ENCODE measurements at places on chromosomes 1 and 21.

- no peak for DNase-seq
Observed at GRCh38 chr1:86957221-86957620, 42.8 kb downstream of the HS2ST1 start.

DNA sequence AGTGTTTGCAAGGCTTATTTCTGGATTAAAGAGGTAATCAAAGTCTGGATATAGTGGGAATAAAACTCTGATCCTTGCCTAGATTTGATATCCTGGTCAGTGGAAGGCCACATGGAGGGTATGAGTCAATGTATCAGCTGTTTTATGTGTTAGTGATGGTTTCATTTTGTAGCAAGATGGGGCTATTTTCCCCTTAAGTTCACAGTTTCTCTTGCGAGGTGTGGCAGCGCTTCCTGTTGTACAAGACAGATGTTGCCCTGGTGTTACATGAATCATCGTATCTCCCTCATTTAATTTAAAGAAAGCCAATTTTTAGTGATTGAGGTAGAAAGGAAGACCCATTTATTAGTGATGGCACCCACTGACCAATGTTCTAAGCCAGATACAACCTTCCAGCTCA is 220.2 kb downstream of the DUSP10 start:
- no peak for DNase-seq

DNA sequence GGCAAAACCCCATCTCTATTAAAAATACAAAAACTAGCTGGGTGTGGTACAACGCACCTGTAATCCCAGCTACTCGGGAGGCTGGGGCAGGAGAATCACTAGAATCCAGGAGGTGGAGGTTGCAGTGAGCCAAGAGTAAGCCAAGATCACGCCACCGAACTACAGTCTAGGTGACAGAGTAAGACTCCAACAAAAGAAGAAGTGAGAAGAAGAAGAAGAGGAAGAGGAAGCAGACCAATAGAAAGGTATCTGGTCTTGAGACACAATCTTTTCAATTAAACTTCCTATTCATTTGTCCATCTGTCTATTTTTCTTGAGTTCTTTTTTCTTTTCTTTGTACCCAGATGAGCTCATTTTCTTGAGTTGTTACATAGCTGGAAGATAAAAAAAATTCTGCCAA is 55.7 kb upstream of the ACADM start:
- DNase-seq = no peak

GRCh38 chr1:232878086-232878485 is 72.3 kb upstream of the NTPCR start:
- DNase-seq = no peak

GRCh38 chr1:180151508-180151907 is 3.2 kb upstream of the QSOX1 start:
- no peak for DNase-seq

DNA sequence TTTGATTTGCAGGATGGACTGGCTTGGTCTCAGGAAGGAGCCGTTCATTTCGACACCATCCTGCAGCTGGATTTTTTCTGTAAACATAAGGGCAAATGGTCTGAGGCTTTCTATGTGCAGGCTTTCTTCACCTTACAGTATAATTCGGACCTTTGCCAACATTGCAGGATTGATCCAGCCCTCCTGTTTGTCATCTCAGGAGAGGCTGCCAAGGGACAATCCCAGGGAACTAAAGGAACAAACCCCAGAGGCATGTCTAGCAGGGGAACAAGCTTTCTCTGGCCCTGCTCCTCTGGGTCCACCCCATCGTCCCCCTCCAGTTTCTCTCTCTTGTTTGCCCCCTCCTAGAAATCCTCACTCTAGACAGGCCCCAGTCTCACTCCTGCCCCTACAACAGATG is 24.8 kb upstream of the GBP6 start:
- DNase-seq = no peak

DNA sequence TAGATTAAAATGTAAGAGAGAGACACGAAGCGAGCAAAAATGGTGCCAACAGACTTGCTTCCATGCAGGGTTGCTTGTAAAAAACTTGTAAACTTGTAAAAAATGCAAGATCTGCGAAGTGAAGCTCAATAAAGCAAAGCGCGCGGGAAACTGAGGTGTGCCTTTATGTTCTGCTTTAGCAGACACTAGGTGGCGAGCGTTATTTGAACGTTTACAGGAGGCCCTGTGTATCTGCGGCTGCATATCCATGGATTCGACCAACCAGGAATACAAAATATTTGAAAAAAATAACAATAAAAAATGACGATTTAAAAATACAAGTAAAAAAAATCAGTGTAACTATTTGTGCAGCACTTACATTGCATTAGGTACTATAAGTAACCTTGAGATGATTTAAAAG is 1.5 kb downstream of the UBE2G2 start:
- no peak for DNase-seq

DNA sequence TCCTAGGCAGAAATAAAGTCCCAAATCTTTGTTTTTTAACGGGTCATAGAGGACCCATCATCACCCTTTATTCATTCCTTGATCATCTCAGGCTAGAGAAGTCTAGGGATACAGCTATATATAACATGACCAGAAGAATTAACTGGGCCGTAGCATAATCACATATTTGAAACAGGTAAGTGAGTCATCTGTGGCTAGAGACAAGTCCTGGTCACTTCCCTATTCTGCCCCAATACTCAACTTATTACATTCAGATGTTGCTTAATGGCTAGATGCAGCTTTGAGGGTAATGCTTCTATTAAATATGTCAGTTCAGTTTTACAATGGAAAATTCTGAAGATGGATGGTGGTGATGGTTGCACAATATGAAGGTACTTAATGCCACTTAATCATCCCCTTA is 47.0 kb downstream of the EXO1 start:
- DNase-seq = no peak

- DNase-seq = no peak
Observed at GRCh38 chr1:212583643-212584042, 24.9 kb upstream of the ATF3 start.

GRCh38 chr1:244436336-244437085 is 15.2 kb downstream of the ADSS2 start:
- no peak for DNase-seq

- no peak for DNase-seq
Observed at GRCh38 chr1:226226601-226227000, 3.1 kb downstream of the MIXL1 start.

DNA sequence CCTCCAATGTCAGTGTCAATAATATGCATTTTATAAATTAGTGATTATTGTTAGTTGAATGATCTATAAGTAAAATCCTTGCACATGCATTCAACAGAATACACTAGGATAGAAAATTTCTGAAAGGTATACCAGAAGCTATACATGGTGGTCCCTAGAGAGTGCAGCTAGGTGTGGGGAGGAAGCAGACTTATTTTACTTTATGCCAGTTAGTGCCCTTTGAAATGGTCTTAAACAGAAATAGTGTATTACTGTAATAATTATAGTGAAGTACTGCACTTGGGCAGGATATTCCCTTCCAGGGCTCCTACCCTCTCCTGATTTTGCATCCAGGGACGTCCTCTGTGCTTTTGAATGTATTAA is 23.2 kb upstream of the WDR26 start:
- no peak for DNase-seq

All from NK-92 treated with Interleukin-12 subunit alpha and Interleukin-12 subunit beta, amount 100 ng/mL, for 24 hours (cell line).